ENCODE measurements at places on chromosomes 6 and 20. TPM values are rescaled to one million over a fixed set of nuclear protein-coding genes. Genes with fewer than 3 reads are reported as not detected.

Gene CFAP206
- total RNA-seq: not detected

Gene SMAP1
- total RNA-seq: 48.4 TPM

- DNase-seq: no peak
These were observed 917.8 kb upstream of the ADGRB3 start for GRCh38 chr6:67717281-67717680.

GRCh38 chr6:23505026-23505425, 621.0 kb upstream of the NRSN1 start:
- DNase-seq: no peak

DNA sequence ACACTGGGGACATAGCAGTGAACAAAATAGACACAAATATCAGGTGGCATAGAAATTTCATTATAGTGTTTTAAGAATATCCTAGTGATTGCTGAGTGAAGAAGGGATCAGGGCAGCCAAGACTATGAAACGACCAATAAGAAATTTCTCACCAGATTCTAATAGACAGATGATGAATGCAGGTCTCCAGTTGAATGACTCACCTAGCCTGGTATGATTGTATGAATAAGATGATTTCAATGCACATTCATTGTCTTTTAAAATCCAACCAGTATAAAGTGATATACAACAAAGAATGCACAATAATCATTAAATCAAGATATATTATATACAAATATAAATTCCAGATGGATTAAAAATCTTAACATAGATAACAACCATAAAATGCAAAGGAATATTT, 124.5 kb upstream of the TENT5A start:
- no peak for DNase-seq

DNA sequence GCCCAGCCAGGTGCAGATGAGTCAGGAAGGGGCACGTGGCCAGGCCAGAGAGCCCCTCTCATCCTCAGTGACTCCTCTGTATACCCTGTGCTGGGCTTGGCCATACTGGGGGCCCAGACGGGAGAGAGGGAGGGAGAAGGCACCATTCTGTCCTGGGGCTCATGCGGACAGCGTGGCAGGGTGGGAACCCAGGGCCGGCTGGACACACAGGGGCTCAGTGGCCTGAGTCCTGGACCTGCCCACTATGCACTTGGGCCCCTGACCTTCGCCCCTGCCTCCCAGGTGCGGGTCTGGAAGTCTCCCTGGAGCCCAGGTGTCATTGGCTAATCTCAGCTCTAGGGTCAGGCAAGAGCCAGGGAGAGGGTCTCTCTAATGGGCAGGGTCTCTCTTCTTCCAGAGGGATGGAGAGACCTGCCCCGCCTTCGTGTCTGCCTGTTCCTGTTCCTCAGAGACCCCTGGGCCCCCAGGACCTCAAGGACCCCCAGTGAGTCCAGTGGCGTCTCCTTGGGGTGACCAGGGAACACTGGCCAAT, 27.7 kb downstream of the COL20A1 start:
- DNase-seq: no peak

GRCh38 chr6:10369896-10370295, 45.0 kb downstream of the TFAP2A start:
- no peak for DNase-seq

- no peak for DNase-seq
These were observed 2.1 kb upstream of the RRAGD start for GRCh38 chr6:89414215-89414614.

GRCh38 chr6:125067552-125067951, 86.0 kb upstream of the TPD52L1 start:
- DNase-seq: no peak

DNA sequence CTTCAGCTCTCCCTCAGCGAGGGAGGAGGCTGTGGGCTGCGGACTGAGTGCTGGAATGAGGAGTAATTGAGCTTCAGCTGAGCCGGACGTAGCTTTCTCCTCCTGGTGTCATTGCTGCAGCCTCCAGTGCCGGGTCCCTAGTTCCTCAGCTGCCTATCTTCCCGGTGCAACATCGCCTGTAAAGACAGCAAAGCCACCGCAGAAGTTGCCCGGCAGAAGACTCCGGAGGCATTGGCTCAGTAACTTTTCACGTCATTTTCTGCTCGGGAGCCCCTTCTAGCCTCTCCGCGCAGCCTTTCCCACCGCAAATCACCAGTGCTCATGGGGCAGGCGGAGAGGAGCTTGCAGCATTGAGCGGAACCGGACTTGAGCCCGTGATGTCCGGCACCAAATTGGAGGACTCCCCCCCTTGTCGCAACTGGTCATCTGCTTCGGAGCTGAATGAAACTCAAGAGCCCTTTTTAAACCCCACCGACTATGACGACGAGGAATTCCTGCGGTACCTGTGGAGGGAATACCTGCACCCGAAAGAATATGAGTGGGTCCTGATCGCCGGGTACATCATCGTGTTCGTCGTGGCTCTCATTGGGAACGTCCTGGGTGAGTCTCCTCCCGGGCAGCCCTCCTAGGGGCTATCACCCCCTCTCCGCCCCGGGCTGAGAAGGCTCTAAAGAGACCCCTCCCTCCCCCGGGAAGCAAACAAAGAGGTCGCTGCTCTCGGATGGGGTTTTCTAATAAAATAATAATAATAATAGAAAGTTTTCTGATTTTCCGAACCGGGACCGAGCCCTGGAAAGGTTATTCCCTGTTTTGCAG, at the start of gene HCRTR2:
TSS of gene HCRTR2 (plus strand) at position 305 of the 816 bp plus-strand sequence. CDS start at position 378, 73 bp downstream.
- DNase-seq: no peak

- no peak for DNase-seq
These were observed 616.2 kb downstream of the EPM2A start for GRCh38 chr6:145119081-145119480.
